ENCODE measurements at places on chromosomes 7 and 10. TPM values are rescaled to one million over a fixed set of nuclear protein-coding genes. Genes with fewer than 3 reads are reported as not detected.

ITPRID1 gene
- total RNA-seq, result not detected

PTN gene
- not detected for total RNA-seq

NXPH1 gene
- total RNA-seq, result not detected

DNA sequence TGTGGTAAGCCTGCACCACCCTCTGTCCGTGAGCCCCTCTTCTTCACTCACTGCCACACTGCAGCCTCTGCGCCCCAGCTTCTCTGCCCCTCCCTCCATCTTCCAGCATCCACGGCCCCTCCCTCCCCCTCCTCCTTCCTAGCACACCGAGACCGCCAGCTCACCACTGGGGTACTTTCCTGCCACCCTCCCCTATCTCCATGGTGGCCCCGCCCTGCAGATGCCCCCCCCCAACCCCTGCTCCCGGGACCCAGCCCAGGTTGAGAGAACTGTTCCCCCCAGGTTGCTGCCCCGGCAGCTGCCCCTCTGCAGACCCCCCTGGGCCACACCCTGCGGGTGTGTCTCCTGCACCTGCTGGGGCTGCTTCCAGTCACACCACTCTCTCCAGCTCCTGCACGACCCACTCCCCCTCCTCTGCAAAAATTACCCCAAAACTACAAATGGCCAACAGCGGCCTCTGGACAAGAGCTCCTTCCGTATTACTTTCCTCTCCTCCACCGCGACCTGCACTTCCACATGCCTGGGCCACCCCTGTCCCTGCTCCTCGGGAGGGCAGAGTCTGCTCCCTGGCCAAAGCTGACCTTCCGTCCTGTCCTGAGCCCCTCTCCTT lies 209.2 kb upstream of the PPP2R2D start:
- no peaks in the 10 kb centered on the region for H3K36me3 ChIP-seq
- H3K27me3 ChIP-seq, result no peaks in the 10 kb centered on the region
- no peak for DNase-seq
- no peak overlapping the region for H3K27ac ChIP-seq

DNA sequence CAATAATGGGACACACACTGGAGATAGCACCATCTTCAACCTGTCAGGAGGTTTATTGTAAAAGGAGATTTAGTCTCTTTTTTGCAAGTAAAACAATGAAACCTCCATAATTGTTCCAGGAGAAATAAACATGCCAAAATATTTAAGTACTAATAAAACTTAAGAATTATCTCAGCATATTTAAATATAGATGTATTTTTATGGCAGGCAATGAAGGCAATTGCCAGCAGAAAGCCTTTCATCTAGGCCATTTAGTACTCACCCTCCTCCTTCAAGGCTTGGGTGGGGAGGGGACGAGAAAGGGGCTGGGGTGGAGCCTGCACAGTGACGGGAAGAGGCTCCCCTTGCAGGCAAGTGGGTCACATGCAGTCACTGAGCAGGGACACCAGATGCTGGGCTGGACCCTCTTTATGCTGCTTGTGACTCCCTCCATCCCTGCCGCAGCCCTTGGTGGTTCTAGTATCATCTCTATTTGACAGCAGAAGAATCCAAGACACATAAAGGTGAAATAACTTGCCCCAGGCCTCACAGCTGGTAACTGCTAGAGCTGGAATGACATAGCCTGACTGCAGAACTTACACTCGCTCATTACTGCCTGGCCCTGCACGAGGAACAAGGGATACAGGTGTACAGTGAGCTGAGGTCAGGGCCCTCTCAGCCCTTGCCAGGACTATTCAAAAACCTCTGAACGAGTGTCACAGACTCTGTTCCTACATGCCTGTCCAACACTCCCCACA lies 449.5 kb upstream of the ZMIZ1 start:
- no peaks in the 10 kb centered on the region for H3K4me1 ChIP-seq
- no peak overlapping the region for H3K4me3 ChIP-seq
- no peak for DNase-seq
- H3K27ac ChIP-seq, result no peak overlapping the region

- H3K4me1 ChIP-seq, result peaks cover 9% of the 10 kb centered on the region
- H3K27ac ChIP-seq, result no peak overlapping the region
- DNase-seq, result no peak
- H3K27me3 ChIP-seq, result peaks cover 2% of the 10 kb centered on the region
- no peaks in the 10 kb centered on the region for H3K36me3 ChIP-seq
Measured at GRCh38 chr7:50727072-50727471, 55.6 kb downstream of the GRB10 start.
